ENCODE measurements at places on chromosomes 1 and 21.

DNA sequence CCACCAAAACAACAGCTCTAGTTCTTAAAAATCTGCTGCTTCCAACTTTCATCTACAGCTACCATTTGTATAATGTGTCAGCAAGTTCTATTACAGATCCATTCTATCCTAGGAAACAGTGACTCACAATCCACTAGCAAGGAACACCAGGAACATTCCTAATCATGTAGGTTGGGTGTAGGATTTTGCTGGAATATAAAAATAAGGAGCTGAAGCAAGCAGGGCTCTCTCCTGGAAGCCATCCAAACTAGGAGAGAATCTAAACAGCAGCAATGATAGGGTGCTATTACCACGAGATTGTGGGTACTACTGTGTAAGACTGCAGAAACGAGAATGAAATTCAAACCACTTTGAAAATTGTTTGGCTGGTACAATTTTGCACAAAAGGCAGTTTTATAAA, 135.0 kb downstream of the PTPN14 start:
- DNase-seq = no peak

- no peak for DNase-seq
Measured at GRCh38 chr1:151132335-151133017, 14.0 kb downstream of the SEMA6C start.

- DNase-seq = no peak
Measured at GRCh38 chr1:24278726-24279125, 40.4 kb upstream of the GRHL3 start.

DNA sequence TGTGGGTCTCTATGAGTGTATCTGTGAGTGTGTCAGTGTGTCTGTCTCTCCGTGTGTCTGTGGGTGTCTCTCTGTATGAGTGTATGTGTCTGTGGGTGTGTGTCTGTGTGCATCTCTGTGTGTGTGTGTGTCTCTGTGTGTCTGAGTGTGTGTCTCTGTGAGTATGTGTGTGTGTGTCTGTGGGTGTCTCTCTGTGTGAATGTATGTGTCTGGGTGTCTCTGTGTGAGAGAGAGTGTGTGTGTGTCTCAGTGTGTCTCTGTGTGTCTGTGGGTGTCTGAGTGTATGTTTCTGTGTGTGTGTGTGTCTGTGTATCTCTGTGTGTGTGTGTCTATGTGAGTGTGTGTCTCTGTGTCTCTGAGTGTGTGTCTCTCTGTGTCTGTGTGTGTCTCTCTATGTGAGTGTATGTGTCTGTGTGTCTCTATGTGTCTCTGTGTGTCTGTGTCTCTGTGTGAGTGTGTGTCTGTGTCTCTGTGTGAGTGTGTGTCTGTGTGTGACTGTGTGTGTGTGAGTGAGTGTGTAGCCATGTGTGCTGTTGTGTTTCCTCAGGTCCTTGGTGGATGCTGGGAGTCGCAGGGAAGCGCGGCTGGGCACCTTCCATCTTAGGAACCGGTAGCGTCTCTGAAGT, 33.0 kb downstream of the DHRS3 start:
- no peak for DNase-seq

DNA sequence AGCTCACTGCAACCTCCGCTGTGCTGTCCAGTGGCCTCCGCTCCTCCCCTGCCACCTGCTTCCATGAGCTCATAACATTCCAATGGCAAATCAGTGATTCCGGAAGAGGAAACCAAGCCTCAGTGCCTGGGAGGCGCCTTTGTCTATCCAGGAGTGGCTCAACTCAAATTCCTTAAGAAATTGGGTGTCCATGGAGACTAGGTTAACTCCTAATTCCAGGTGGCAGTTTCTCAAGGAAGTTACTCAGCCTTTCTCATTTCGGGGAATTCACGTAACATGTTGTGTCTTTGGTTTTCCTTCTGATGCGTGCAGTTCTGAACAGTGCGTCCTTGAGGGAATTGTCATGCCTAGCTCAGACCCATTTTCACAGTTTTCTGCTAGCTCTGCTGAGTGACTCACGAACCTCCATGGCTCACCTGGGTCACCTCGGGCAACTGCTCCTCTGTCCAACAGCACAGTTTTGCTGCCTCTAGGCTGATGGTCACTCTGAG, 89.9 kb upstream of the DSCAM start:
- no peak for DNase-seq

GRCh38 chr1:12618661-12618964, 603 bp upstream of the DHRS3 start:
- no peak for DNase-seq

GRCh38 chr1:63407002-63407401, 39.6 kb downstream of the ALG6 start:
- no peak for DNase-seq

DNA sequence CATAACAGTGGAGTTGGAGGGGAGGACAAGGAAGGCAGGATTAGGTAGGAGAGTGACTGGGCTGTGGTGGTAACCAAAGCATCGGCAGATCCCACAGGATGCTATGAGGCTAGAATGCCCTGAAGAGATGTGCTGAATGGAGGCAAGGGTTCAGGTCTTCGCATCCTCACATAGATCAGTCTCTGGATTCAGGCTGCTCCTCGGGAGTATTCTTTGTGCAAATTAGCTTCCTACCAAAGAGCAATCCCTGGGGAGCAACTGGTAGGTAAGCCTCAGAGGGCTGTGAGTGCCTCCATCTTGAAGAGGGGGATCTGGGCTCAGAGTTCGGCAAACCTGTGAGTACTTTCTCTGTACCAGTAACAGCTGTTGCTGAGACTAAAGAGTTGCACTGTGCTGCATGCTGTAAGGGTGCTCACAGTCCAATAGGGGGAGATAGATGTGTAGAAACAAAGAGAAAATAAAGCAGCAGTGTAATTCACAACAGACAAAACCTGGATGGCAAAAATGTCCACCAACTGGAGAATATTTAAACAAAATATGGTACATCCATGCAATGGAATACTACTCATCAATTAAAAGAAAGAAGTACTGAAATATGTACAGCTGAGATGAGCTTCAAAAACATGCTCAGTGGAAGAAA, 322.4 kb upstream of the DEPDC1 start:
- no peak for DNase-seq

GRCh38 chr1:59919746-59920145, 6.8 kb downstream of the CYP2J2 start:
- no peak for DNase-seq

DNA sequence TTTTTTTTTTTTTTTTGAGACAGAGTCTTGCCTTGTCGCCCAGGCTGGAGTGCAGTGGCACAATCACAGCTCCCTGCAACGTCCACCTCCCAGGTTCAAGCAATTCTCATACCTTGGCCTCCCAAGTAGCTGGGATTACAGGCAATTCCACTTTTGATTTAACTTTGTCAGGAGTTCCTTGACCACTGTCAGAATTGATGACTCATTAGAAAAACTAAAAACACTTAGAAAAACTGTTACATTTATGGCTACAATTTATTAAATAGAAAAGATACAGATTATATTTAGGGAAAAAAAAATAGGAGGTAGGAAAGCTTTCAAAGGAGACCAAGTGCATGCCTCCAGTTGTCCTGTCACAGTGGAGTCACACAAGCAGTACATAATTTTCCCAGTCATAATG, 20.0 kb downstream of the ZNF678 start:
- no peak for DNase-seq

- DNase-seq = no peak
Measured at GRCh38 chr1:48198970-48199369, 23.5 kb upstream of the SLC5A9 start.

DNA sequence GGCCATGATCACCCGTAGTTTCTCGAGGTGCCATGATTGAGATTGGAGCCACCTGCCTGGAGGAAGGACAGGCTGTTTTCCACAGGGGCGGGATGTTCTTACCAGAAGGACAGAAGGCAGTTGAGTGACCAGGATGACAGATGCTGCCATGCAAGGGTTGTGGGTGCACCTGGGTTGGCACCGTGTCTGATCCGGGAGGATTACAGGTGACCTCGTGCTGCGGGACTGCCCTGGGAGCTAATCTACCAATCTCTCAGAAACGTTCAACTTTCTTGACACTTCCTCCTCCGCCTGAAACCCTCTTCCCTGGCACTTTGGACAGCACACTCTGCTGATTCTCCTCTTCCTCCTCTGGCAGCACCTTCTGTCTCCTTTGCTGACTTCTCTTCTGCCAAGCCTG, 13.8 kb upstream of the SLC6A9 start:
- no peak for DNase-seq

DNA sequence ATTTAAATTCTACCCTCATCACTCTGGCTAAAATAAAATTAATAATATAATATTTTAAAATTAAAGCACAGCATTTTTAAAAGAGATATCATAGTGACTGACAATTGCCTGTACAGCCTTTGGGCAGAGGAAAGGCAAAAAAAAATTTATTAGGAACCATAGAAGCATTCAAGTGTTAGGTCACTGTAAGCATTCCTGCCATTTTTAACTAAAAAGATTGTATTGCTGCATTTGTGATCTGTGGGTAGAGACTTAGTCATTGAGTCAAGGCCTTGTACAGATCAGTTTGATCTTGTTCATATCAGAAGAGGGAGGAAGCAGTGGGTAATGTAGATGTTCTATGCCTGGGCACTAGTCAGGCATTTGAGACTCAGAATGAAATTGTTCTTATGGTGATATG, 109.9 kb downstream of the LYPLAL1 start:
- DNase-seq = no peak

- DNase-seq = no peak
Measured at GRCh38 chr1:240737298-240737697, 125.3 kb upstream of the GREM2 start.

DNA sequence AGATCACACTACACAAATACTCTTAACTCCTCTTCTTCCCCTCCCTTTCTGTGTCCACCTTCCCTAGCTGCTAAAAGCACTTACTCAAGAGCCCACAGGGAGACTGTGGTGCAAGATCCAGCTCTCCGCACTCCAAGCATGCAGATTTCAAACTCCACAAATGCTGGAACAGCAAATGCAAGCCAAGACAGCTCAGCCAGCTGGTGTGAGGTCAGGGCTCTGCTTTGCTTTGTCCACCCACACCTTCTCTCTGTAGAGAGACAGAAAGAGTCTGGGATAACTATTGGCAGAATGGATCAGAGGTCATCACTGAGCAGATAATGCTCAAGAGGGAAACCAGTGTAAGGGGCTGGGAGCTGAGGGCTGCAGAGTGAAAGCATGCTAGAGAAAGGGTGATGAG, 45.2 kb upstream of the DPT start:
- DNase-seq = no peak

DNA sequence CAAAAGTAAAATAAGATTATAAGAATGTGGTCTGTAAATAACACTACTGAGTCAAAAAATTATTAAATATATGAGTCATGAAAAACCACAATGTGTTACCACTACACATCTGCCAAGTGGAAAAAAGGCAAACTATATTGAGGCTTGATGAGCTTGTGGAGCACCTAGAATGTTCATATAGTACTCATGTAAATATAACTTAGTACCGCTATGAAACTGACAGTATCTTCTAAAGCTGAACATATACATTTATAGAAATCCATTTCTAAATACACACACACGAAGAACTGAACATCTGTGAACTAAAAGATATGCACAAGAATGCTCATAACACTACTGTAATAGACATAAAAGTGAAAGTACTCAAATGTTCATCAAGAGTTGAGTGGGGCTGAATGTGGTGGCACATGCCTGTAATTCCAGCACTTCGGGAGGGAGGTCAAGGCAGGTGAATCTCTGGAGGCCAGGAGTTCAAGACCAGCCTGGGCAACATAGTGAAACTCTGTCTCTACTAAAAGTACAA, 18.5 kb upstream of the GBP3 start:
- DNase-seq = no peak
